ENCODE measurements at places on chromosomes 6 and 20.

- no peak for DNase-seq
Measured at GRCh38 chr20:56736285-56736857, 107.3 kb downstream of the TFAP2C start.

GRCh38 chr6:137095093-137095492 lies 50.3 kb upstream of the IL20RA start:
- no peak for DNase-seq

- DNase-seq: no peak
Measured at GRCh38 chr20:24971376-24972101, 21.0 kb downstream of the APMAP start.

DNA sequence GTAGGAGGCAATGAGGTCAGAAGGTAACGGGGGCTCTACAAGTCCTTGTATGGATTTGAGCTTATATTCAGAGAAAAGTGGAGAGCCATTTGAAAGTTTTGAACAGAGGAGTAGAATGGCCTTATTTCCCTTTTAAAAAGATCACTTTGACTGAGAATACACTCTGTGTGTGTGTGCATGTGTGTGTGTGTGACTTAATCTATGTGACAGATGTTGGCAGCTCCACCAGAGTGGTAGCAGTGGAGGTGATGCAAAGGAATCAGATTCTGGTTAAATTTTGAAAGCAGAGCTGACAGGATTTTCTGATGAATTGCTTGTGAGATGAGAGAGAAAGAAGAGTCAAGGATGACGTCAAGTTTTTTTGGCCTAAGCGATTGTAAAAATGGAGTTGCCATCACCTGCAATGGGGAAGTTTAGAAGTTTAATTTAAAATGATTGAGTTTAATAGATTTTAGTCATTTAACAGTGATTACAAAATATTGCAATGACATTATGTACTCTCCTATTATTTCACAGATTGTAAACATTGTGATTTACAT lies 172.2 kb upstream of the HEY2 start:
- DNase-seq: no peak

- DNase-seq: no peak
Measured at GRCh38 chr6:147384029-147384428, 124.5 kb upstream of the SAMD5 start.

DNA sequence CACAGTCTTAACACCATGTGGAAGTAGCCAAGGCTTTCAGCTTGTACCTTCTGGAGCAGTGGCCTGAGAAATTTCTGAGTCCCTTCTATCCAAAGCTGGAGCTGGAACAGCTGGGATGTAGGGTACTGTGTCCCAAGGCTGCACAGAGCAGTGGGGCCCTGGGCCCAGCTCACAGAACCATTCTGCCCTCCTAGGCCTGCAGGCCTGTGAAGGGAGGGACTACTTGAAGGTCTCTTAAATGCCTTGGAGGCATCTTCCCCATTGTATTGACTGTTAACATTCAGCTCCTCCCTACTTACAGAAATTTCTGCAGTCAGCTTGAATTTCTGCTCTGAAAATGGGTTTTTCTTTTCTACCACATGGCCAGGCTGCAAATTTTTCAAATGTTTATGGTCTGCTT lies 156.5 kb upstream of the MANEA start:
- DNase-seq: no peak

- DNase-seq: no peak
Measured at GRCh38 chr20:31923388-31924331, 28.2 kb downstream of the PDRG1 start.

GRCh38 chr6:52566201-52566600 lies 10.7 kb downstream of the TRAM2 start:
- no peak for DNase-seq

- no peak for DNase-seq
Measured at GRCh38 chr6:52305948-52306767, 21.6 kb upstream of the MCM3 start.

DNA sequence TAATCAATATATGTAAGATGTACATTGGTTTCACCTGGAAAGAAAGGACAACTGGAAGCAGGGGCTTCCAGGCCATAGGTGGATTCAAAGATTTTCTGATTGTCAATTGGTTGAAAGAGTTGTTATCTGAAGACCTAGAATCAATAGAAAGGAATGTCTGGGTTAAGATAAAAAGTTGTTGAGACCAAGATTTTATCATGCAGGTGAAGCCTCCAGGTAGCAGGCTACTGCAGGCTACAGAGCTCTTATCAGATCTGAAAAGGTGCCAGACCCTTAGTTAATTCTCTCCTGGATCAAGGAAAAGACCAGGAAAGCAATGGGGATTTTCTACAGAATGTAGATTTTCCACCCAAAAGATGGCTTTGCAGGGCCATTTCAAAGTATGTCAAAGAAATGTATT lies 487.2 kb downstream of the BTBD3 start:
- no peak for DNase-seq

DNA sequence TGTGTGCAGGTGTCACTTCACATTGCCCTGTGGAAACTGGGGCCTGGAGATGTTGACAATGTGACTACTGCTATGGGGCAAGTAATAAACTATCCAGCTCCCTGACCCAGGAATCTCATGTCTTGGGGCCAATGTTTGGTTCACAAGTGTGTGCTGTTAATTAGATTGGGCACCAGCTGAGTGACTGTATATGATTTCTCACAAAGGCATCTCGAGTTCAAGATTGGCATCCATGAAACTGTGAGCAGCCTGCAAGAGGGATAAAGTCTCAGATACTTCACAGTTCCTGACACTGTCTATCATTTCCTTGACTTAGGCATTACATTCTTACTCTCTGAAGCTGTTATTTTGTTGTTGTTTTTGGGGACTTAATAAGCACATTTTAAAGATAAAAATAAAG lies 264.0 kb downstream of the PRKN start:
- no peak for DNase-seq

DNA sequence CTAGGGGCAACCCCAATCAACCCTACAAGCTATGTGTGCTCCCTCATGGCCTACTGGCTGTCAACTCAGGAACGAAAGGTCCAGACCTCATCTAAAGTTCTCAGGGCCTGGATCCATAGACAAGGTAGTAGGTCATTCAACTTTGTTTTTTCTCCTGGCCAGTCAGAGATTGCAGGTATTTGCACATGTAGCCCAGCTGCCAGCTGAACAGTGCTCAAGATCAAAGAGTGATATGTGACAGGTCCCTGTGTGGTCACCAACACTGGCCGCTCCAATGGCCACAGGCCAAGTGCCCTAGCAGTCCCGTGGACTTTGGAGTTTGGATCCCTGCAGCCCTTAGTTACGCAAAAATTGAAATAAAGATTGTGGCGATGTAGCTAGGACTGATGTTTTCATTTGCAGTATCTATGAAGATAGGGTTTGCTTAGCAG lies 60.6 kb upstream of the ATXN1 start:
- no peak for DNase-seq

- no peak for DNase-seq
Measured at GRCh38 chr6:130826442-130827246, 562 bp upstream of the SMLR1 start.

DNA sequence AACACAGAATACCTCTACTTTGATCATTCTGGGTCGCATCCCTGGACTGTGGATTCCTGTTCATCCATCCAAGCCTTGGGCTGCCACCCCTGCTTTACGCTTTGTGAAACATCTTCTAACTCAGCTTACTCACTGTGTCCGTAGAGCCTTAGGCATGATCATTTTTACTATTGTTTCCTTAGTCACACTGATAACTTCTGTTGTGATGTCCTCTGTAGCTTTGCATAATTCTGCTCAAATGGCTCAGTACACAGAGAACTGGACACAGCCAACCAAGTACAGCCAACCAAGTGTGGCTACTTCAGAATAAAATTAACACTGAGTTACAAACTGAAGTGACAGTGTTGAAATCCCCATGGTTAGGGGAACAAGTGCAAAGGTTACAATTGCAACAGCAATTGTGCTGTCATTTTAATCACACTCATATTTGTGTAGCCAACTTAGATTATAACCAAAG lies 8.6 kb upstream of the FKBP1A start:
- no peak for DNase-seq

- no peak for DNase-seq
Measured at GRCh38 chr20:4544765-4545164, 176.9 kb upstream of the PRND start.

GRCh38 chr6:25302151-25302550 lies 23.0 kb downstream of the CARMIL1 start:
- DNase-seq: no peak

DNA sequence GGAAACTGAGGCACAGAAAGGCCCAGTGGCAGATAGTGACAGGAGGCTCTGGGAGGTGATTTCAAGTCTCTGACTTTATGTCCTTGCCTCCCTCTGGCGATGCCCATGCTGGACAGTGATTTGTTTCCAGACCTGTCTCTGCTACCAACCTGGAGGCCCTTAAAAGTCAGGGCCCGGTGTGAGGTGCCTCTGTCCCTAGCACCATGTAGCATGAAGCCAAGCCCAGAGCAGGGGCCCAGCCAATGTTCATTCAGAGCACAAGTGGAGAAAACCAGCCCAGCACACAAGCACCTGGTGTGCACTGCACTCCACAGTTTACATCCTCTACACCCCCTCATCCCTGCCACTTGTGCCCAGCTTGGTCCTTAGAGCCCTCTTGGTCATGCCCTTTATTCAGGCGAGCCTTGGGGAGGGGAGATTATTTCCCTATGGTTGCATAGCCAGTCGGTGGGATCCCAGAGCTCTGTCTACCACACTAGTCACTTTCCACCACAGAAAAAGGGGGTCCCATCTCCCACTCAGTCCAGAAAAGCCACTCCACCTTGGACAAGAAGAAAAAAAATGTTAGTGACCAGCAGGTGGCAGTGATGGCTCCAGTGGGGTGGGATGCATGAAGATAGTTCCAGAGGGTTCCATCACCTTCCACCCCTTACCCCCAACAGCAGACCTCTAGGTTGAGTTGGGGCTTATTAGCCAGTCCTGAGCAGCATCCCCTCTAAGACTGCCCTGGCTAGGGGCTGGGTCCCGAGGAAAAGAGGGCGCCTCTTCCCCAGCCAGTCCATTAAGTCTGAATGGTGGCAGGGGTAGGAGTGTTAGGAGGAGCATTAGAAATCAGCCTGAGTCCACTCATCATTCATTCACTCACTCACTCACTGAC lies 30.9 kb downstream of the KIAA1755 start:
- no peak for DNase-seq

DNA sequence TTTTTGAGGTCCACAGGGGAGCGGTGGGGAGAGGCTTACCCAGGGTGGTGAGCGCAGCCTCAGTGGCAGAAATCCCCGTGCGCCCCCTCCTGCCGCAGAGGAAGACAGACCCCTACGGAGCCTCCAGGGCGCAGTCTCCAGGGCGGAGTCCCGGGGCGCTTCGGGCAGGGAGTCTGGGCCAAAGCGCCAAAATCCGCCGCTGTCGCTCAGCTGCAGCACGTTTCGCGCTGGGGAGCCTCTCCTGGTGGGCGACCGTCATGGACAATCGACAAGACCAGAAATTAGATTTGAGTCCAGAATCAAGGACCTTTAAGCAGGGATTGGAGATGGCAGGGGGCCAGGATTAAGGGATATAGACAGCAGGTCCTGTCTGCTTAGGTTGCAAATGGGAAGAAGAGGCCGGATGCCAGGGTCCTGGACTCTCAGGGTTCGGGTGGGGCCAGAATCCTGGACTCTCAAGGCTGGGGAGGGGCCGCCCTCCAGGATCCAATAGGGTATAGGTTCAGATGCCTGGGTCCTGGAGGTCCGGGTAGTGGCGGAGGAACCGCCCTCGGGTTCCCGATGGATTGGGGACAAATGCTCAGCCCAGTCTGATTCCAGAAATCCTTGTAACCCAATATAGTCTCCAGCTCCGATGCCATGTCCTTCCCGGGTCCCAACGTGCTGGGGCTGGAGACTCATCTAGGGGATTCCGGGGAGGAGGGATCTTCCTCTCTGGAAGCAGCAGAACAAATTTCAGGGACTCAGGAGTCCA lies 7.9 kb upstream of the HLA-E start:
- no peak for DNase-seq

GRCh38 chr6:32097364-32097763 lies 11.8 kb downstream of the TNXB start:
- no peak for DNase-seq

DNA sequence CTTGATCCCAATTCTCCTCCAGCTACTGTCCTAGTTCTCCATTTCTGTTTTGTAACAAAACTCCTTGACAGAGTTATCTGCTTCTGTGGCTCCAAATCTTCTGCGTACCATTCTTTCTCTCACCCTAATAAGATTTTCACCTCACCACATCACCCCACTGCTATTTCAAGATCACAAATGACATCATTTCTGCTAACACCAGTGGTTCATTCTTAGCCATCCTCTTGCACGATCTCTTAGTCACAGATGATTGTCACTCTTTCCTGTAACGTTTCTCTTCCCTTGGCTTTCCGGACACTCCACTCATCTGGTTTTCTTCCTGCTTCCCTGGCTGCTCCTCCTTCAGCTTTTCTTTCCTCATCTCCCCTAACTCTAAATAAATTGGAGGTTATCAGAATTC lies 56.8 kb upstream of the FABP7 start:
- DNase-seq: no peak

DNA sequence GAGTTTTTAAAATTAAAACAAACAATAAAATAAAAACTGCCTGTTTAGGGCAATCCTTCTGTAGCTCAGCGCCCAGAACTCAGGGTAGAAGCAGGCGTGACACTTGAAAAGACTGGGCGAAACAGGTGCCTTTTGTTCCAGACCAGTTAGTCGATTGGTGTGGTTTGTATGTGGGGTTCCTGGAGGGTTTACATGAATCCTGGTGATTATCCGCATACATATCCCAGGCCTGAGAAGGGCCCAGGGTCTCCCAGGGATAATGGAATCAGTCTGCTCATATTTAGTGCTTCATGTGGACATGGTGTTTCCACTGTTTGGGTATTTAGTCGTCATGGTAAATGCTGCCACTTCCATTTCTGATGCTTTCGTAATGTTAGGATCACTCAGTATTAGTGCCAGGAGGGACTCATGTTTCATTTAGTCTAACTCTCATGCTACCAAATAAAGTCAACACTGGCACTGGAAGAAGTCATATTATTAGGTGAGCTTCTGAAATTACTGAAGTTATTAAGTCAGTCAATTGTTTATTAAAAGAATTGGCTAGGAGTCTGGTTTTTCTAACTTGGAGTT lies 116.5 kb downstream of the SAMD5 start:
- no peak for DNase-seq

- DNase-seq: peak; percentile 87
Measured at GRCh38 chr6:56802584-56802983, 152.3 kb upstream of the BEND6 start.

GRCh38 chr6:149443411-149444181 lies 41.2 kb downstream of the ZC3H12D start:
- no peak for DNase-seq

- DNase-seq: no peak
Measured at GRCh38 chr20:58229198-58229798, 845 bp upstream of the ANKRD60 start.

- peak; percentile 46 for DNase-seq
Measured at GRCh38 chr20:25296094-25297093, 48.5 kb downstream of the PYGB start.

All from SHP77 (cell line).